ENCODE measurements at places on chromosomes 5 and 9.
A peak's percentile ranks its signal among the peaks of the same experiment; 100 is the strongest.

DNA sequence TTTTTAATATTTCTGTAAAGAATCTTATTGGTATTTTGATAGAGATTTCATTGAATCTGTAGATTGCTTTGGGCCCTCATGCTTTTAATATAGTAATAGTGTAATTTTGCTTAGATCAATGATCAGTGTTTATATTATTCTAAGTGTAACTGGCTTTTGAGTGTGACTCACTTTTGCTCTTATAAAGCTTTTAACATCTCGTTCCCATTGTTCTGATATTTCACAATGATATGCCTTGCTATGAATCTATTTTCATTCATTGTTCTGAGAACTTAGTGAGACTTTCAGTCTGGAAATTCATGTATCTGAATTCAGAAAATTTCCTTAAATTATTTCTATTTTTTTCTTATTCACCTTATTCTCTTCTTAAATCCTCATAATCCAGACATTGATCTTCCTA lies 13.5 kb upstream of the MAMDC2 start:
- DNase-seq, result no peak

- peak; percentile 78 for DNase-seq
Measured at GRCh38 chr9:115117999-115118878, at the start of gene TNC. TSS of gene TNC (minus strand) at chr9:115118157. CDS start at chr9:115091018, 27,139 bp downstream.

GRCh38 chr5:95993266-95993665 lies 31.6 kb upstream of the ELL2 start:
- DNase-seq, result no peak

- no peak for DNase-seq
Measured at GRCh38 chr9:33116860-33117259, 40.4 kb upstream of the SMU1 start.

- no peak for DNase-seq
Measured at GRCh38 chr9:70262948-70263347, 4.2 kb downstream of the SMC5 start.

- no peak for DNase-seq
Measured at GRCh38 chr9:127508901-127509260, 57.6 kb downstream of the LRSAM1 start.

DNA sequence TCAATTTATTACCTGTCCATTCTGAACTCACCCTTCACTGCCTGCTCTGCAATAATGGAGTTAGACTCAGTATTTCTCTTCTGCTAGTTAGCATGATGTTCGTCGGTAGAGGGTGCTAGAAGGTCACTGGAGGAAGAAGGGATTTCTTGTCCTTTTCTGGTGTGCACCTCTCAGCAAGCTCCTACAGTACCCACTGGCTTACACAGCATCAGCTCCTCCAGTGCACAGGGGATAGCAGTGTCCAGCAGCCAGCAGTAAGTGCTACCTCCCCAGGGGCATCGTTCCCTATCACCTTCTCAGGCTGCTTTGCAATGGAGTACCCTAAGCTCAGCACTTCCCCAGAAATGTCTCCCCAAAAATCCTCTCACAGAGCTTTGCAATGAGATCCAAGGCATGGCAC lies 45.9 kb upstream of the APC start:
- DNase-seq, result no peak

- DNase-seq, result no peak
Measured at GRCh38 chr9:99425923-99426842, 204.1 kb downstream of the SEC61B start.

DNA sequence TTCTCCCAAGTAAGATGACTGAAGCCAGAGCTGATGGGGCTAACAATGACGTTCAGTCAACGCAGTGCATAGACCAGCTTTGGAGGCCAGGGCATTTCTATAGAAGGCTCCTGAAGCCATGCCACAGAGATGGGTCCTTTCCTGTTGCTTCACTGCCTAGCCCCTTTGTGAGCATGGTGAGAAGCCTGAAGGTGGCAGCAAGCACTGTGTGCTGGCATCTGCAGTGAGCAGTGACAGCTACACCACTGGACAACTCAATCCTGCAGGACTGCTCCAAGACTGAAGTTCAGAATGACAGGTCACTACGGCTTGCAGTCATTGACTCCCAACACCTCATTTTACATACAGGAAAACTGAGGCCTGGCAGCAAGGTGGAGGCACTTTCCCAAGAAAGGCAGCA lies 229.0 kb downstream of the TSSK1B start:
- DNase-seq, result no peak

DNA sequence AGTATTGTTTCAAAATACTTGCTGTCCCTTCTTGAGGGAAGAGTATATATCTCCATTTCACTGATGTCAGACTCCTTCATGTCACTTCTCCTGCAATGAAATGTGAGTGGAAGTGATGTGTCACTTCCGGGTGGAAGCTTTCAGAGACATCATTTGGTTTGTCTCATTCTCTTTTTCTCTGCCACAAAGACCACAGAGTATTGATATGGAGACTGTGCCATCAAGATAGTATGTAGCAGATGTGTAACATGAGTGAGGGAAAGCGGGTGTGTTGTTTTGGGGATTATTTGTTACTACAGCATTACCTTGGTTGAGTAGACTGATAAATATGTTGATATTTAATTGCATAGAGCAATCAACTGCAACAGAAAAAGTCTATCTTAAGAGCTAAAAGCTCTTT lies 169.8 kb downstream of the FBXL7 start:
- DNase-seq, result no peak

DNA sequence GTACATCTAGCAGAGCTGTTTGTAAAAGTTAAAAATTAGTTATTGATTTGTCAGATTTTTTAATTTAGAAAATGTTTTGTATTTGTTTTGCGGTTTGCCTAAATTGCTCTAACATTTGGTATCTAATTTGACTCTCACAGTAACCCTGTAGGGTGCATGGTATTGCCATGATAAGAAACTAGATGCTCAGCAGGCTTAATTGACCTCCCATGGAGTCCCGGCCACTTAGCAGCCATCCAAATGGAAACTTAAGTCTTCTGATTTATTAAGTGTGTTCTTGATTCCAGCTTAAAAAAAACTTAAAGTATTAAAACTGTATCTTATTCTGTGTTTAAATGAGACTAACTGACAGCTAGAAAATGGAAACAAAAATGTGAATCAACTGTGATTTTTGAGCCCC lies 54.5 kb downstream of the CAST start:
- no peak for DNase-seq

- DNase-seq, result no peak
Measured at GRCh38 chr5:167861129-167861927, 430.1 kb upstream of the WWC1 start.

DNA sequence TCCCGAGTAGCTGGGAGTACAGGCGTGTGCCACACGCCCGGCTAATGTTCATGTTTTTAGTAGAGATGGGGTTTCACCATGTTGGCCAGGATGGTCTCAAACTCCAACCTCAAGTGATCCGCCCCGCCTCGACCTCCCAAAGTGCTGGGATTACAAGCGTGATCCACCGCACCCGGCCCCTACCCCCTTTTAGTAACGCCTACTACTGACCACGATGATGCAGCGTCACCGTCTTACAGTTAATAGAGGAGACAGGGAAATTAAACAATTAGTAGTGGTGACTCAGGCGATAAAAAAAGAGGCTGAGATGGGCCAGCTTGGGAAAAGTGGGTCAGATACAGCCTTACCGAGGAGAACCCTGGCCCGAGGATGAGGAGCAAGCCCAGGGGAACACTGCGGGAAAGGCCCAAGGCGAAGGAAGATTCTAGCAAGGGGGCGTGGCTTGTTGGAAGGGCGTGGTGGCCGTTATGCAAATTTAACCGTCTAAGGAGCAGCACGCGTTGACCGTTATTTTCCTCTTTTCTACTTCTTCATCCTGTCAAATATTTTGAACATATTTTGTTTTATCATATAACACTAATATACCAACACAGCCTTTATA lies 1.6 kb upstream of the SETX start:
- DNase-seq, result no peak

DNA sequence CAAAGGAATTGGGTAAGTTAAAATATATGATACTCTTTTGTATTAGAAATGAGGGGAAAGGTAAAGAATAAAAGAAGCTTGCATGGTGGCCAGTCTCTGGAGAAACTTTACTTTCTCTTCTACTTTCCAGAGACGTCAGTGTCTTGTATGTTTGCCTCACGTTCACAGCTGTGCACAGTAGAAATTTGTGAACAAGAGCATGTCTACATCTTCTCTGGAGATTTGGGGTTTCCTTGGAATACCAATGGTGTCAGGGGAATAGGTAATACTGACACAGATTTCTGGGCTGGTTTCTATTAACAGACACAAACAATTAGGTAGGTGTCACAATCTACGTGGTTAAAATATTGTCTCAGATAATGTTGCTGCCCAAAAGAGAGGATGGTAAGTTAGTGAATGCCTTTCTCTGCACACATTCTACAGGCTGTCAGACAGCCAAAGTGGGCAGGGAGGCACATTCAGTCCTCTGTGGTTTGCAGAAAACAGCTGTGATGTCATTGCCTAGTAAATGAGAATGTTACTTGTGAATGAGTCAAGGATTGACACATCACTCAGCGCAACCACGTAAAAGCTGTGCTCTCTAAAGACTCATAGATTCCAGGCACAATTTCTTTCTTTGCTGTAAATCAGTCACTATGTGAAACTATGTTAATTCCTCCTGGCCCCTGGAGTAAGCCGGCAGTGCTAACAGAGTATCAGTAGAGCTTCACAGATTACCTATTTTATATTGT lies 397.1 kb downstream of the MAN2A1 start:
- DNase-seq, result no peak

DNA sequence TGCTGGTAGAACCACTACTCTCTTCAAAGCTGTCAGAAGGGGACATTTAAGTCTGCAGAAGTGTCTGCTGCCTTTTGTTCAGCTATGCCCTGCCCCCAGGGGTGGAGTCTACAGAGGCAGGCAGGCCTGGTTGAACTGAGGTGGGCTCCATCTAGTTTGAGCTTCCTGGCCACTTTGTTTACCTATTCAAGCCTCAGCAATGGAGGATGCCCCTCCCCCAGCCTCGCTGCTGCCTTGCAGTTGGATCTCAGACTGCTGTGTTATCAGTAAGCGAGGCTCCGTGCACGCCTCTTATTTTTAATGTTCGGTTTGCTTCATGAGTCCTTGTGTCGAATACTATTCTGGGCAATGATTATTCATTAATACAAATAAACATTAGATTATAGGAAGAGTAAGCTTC lies 3.1 kb upstream of the SLC27A6 start:
- no peak for DNase-seq

All from left renal pelvis (tissue), 4 donors.